ENCODE measurements at places on chromosomes 13 and 19.

GRCh38 chr13:21753117-21753729 lies 82.3 kb downstream of the FGF9 start:
- DNase-seq = no peak

- DNase-seq = no peak
Observed at GRCh38 chr13:55649485-55649884, 1491.2 kb upstream of the PRR20A start.

DNA sequence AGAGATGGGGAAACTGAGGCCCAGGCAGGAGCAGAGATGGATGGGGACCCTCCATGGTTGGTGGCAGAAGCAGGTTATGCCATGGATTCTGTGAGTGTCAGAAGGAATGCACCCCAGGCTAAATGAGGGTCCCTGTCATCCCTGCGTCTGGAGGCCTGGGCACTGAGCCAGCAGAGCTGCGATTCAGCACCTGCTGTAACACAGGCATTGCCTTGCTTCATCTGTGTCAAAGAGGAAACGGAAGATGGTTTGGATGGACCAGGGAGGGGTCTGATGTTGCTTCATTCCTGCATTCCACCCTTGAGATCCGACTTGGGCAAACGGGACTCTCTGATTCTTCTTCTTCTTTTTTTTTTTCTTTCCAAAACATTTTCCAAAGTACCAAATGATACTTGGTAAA lies 1.2 kb downstream of the C5AR1 start:
- no peak for DNase-seq

DNA sequence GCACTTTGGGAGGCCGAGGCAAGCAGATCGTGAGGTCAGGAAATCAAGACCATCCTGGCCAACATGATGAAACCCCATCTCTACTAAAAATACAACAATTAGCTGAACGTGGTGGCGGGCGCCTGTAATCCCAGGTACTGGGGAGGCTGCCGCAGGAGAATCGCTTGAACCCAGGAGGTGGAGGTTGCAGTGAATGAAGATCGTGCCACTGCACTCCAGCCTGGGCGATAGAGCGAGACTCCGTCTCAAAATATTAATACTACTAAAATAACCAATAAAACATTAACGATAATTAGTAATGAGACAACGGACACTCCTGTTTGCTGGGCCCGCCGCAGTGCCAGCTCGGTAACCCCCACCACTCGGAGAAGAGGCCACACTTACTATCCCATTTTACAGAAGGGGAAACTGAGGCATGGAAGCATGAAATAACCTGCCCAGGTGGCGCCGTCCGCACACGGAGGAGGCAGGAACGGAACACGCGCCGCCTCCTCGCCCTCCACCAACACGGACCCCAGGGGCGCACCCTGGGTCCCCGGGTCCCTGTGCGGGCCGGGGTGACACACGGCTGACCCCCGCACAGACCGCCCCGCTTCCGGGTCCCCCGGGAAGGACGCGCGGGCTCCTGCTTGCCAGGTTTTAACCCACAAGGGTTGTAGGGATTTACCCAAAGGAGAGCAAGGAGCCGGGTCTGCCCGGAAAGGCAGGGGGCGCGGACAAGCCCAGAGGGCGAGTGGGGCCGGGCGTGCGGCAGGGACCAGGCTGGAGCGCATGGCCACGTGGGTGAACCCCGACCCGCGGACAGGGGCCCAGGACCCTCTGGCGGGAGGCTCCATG lies 1.6 kb downstream of the R3HDM4 start:
- no peak for DNase-seq

DNA sequence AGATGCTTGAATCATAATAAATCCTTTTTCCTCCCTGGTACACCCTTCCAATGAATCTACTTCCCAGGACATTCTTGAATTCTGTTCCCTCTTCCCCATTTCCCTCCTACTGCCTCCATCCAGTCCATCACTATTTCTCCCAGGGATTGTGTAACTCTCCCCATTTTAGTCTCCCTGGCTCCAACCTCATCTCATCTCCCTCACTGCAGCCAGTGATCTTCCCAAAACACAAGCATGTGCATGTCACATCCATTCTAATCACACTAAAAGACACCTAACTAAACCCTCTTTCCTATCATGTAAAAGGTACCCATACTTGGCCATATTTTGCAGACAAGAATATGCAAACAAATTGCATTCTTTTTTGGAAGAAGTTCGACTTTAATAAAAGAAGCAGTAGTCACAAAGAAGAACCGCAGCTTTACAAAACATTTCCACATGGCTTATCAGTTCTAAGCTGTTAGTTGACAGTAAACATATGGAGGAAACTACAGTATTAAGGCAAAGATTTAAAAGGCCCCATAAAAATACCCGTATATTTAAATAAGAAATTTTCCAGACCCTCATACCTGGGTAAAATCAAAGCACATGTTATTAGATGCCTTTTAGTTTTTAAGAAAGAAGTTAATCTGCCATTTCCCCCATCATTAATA lies 111.0 kb downstream of the KCTD12 start:
- no peak for DNase-seq

GRCh38 chr19:40774916-40775631 lies at the start of gene MIA:
Gene MIA (plus strand): TSS chr19:40775521. CDS start chr19:40775543, 22 bp downstream.
- DNase-seq = no peak

DNA sequence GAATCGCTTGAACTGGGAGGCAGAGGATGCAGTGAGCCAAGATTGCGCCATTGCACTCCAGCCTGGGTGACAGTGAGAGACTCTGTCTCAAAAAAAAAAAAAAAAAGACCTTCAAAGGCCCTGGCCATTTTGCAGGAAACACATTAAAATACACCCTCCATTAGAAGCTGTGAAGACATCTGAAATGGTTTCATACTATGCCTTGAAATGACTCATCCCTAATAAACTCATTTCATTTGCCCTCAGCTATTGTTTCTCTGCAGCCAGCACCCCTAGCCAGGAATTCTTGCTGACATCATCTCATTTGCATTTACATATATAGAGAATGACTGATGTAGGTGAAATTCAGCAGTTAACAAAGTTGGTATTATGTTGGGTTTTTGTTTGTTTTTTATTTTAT lies 8.7 kb downstream of the EML2 start:
- DNase-seq = peak; percentile 72

DNA sequence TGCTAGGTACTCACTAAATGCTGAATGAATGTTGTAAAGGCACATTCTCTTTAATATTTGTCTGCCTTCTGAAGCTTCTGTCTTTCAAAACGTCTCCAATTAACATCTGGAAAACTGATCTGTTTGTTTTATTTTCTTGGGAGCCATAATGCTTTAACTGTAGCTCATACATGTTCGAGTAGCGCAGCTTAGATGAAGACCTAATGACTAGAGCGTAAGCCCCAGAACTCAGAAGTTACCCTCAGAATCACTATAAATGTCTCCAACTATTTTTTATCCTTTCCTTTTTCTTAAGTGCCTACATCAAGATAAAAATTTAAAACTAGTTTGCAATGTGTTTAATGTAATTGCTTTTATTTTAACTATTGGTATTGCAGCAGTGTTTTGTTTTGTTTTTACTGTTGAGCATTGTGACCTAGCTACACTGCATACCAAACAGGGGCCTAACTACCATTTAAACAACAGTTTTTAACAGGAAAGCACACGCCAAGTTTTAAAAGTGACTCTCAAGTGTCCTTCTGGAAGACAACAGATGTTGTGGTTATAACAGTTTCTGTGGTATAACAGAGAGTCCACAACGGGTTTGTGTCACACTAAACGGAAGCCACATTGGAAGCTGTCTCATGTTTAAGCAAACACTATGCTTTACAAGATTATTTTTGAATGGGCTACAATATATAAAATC lies 42.0 kb downstream of the MRPL57 start:
- DNase-seq = peak; percentile 58

- DNase-seq = no peak
Observed at GRCh38 chr13:110400786-110401533, 93.9 kb downstream of the COL4A2 start.

GRCh38 chr13:94382517-94382916 lies 97.0 kb downstream of the DCT start:
- DNase-seq = no peak

DNA sequence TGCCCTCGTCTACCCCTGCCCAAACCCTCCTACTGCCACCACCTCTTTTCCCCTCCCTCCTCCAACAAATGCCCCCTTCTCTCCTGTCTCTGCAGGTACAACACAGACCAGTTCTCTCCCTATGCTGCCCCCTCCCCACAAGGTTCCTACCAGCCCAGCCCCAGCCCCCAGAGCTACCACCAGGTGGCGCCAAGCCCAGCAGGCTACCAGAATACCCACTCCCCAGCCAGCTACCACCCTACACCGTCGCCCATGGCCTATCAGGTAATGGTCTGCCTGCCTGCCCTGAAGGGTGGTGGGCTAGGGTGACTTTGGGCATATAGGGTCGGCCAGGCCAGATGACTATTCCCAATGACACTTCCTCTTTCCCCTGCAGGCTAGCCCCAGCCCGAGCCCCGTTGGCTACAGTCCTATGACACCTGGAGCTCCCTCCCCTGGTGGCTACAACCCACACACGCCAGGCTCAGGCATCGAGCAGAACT lies 6.5 kb upstream of the TIMM50 start:
- DNase-seq = peak; percentile 70

DNA sequence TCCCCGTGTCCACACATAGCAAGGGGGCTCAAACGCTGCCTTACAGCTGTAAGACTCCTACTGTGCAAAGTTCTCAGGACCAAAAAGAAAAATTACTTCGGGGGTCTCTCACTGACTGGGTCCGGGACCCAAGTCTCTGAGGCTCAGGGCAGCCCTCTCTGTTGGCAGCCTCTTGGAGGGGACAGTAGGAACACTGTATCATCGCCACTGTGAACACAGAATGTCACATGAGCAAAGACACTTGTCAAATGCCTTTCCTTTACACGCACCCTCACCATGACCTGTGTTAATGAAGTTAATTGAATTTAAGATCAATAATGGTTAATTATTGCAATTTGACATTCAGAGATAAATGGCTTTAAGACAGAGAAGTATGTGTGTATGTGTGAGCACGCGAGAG lies 49.6 kb downstream of the TSHZ3 start:
- no peak for DNase-seq

GRCh38 chr19:18586306-18586705 lies 2.3 kb upstream of the REX1BD start:
- no peak for DNase-seq

DNA sequence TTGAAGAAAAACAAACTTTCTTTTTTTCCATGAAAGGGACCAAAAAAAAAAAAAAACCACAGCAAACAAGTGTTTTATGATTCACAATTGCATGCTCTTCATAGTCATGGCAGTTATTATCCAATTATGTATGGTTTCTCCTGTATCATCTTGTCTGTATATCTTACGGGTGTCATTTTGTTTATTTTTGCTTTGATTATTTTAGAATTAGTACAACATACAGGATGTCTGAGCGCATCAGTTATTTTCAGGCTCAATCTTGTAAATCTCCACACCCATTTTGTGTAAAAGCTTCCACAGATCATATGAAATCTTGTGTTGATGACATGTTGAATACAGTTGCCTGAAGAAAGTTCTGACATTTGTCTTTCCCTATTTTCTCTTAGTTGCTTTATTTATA lies 280.3 kb downstream of the KLF5 start:
- no peak for DNase-seq

DNA sequence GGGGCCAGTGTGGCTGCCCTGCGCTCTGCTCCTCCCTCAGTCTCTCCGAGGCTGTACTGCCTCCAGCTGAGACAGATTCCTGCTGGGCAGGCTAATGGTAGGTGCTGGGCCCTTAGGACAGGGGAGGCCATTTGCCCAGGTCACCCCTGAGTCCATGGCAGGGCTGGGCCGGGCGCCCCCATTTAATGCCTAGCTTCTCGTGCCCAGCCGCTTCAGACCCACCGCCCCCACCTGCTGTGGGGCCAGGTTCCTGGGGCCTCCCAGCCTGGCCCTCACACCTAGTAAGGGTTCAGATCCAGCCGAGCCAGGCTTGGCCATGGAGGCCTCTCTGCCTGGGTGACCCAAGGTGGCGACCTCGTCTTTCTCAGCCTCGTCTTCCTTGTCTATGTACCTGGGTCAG lies 17.8 kb downstream of the PIAS4 start:
- no peak for DNase-seq

DNA sequence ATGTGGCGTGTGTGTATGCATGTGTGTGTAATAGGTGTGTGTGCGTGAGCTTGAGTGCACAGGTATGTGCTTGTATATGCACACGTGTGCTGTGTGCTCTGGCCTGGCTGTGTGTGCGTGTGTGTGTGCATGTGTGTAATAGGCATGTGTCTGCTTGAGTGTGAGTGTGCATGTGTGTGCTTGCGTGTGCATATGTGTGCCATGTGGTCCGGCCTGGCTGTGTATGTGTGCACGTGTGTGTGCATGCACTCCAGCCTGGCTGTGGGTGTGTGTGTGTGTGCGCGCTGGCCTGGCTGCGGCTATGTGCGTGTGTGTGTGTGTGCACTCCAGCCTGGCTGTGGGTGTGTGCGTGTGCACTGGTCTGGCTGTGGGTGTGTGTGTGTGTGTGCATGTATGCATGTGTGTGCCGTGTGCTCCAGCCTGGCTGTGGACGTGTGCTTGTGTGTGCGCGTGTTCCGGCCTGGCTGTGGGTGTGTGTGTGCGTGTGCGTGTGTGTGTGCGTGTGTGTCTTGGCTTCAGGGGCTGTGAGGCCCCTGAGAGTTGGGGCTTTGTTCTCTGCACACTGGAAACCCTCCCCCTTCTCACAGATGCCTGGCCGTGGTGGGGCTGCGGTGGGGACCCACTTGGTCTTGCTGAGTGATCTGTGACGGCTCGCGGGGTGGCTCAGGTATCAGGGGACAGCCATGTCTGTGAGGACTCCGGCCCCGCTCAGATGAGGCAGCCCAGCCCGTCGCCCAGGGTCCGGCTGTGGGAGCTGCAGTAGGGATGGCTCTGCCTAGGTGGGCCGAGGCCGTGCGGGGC lies 8.2 kb downstream of the SPPL2B start:
- no peak for DNase-seq

DNA sequence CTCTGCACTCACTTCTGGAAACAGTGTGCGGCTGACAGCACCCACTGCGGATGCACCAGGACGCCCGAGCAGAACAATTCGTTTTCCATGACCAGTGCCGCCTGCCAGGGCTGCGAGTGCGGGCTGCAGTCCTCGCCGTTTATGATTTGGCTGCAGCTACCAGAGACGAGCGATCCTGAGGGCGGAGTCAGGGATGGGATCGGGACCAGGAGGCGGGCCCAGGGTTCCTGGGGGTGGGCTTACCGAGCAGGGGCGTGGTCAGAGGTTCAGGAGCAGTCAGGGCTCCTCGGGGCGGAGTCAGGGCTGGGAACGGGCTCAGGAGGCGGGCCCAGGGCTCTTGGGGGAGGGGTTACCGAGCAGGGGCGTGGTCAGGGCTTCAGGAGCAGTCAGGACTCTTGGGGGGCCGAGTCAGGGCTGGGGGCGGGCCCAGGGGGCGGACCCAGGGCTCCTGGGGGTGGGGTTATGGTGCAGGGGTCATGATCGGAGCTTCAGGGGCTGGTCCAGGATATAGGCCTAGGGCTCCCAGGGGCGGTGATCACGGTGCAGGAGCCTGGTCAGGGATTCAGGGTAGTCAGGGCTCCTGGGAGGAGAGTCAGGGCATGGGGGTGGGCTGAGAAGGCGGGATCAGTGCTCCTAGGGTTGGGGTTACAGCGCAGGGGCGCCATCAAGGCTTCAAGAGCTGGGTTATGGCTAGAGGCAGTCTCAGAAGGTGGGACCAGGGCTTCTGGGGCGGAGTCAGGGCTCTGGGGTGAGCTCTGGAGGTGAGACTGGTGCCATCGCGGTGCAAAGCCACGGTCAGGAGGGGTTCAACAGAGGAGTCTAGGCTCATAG lies 1.7 kb downstream of the KLK4 start:
- peak; percentile 86 for DNase-seq

Data from GM20000 (cell line).